Activated CD4-positive, CD25-positive, alpha-beta regulatory T cell treated with anti-CD3 and anti-CD28 coated beads, Interleukin-2, amount 50 U/mL, for 16 hours (primary cell): ENCODE measurements at places on chromosomes 12 and 14.

DNA sequence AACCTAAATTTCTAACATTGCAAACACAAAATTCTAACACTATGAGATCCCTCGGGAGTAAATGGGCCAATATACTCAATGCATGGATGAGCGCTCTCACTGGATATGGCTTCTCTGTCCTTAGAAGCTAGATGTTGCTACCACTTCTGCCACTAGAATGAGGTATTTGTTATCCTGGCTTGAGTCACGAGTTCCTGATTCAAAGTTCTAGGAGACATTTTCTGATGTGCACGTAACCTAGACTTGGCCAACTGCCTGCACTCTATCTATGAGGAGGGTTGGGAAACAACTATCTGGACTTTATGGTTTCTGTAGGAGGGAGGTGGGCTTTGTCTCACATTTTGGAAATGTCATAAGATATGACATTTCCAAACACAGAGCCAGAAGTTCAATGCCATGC, 37.6 kb downstream of the FERMT2 start:
- no peak for DNase-seq

GRCh38 chr12:4240161-4240783, 33.3 kb upstream of the CCND2 start:
- DNase-seq = no peak

GRCh38 chr14:21852061-21852664, 178.5 kb upstream of the OR4E1 start:
- DNase-seq = peak; percentile 37

- DNase-seq = no peak
Observed at GRCh38 chr12:58741226-58741625, 179.1 kb downstream of the LRIG3 start.

DNA sequence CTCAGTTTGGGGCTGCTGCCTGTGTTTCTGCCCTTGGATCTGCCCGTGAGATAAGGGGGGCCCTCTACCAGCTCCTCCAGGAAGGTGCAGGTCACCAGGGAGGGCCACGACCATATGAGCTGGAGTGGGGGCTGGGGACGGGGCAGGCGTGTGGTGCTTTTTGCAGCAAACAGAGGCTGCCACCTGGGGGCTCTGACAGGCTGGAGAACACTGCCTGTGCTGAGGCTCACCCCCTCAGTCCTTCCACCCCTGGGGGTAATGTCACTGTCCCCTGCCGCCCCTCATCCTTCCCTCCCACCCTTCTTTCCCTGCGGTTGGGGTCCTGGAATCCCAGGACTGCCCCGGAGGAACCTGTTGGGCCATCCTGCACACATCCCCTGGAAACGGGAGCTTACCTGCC, 3.2 kb downstream of the PLD4 start:
- no peak for DNase-seq

GRCh38 chr12:32734952-32735351, 20.7 kb downstream of the YARS2 start:
- DNase-seq = no peak

GRCh38 chr12:75650595-75651341, 139.4 kb upstream of the KRR1 start:
- DNase-seq = no peak

DNA sequence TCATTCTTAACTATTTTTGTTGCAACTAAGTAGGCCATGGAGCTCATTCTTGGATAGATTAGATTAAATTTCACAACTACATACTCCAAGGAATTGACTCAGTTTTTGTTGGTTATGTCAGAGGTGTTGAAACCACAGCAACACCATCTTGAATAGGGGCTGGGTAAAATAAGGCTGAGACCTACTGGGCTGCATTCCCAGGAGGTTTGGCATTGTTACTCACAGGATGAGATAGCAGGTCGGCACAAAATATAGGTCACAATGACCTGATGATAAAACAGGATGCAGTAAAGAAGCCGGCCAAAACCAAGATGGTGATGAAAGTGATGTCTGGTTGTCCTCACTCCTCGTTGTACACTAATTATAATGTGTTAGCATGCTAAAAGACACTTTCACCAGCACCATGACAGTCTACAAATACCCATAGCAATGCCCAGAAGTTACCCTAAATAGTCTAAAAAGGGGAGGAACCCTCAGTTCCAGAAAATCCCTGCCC, 20.9 kb downstream of the DMAC2L start:
- DNase-seq = no peak

DNA sequence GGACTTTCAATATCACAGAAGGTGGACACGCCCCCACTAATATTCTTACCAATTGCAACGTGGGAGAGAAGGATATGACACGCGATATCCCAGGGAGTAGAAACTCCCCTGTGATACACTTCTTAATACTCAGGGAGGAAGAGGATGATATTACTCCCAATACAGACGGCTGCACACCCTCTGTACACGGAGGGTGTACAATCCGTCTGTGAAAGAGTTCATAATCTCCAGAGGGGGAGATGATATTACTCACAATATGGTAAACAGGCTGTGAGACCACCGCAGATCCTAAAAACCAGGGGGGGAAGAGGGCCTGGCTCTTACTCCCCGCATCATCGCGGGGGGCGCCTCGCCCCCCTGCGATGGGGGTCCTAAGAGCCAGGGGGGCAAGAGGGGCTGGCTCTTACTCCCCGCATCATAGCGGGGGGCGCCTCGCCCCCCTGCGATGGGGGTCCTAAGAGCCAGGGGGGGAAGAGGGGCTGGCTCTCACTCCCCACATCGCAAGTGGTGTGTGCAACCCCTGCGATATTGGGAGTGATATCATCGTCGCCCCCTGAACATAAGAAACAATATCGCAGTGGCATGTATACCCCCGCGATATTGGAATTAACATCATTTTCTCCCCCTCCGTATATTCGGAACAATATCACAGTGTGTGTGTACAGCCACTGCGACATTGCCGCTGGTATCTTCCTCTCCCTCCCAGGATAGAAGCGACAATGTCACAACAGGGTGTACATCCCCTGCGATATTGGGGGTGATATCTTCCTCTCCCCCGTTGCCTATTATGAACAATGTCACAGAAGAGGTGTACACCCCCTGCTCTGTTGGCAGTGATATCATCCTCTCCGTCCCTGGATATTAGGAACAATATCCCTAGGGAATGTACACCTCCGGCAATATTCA, 8.9 kb upstream of the CLEC6A start:
- no peak for DNase-seq

DNA sequence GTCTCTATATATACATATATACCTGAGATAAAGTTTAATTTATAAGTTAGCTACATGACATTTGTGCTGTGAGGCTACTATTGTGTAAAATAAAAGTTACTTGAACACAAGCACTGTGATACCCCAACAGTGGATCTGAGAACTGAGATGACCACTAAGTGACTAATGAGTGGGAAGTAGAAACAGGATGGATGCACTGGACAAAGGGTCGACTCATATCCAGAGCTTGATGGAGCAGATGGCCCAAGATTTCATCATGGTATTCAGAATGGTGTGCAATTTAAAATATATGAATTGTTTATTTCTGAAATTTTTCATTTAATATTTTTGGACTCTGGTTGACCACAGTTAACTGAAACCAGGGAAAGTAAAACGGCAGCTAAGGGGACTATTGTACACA, 908.6 kb upstream of the MDGA2 start:
- DNase-seq = no peak

GRCh38 chr12:124125203-124125871, 152.3 kb downstream of the ZNF664 start:
- no peak for DNase-seq

- no peak for DNase-seq
Observed at GRCh38 chr14:80095623-80096022, 115.7 kb downstream of the DIO2 start.

DNA sequence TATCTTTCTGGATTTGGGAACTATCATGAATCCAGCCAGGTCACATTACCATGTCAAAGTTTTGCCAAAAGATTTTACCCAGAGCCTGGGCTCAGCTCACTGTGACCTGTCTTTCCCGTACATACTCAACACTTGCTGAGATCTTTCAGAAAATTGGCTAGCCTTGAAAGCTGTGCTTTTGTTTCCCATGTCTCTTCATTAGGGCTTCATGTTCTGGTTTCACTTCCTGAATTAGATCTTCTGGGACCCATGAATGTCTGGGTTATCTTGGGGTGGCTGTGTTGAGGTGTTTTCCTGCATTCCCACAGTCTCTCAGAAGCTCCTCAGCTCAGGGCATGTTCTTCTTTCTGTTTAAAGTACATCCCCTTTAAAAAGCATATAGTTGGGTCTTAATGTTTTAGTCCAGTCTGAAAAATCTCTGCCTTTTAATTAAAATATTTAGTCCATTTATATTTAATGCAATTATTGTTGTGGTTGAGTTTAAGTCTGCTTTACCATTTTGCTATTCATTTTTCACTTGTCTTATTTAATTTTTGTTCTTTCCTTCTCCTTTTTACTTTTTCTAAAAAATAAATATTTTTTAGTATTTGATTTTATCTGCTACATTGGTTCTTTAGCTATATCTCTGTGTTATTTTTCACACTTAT, 242.7 kb downstream of the VRK1 start:
- no peak for DNase-seq

- DNase-seq = no peak
Observed at GRCh38 chr12:26473291-26473690, 277.9 kb downstream of the SSPN start.
